ENCODE measurements at places on chromosomes 2 and 18. TPM values are rescaled to one million over a fixed set of nuclear protein-coding genes. Genes with fewer than 3 reads are reported as not detected.

TGFA gene
- not detected for total RNA-seq

TMEM37 gene
- total RNA-seq: not detected

RESP18 gene
- not detected for total RNA-seq

DNER gene
- total RNA-seq: not detected

BOLL gene
- total RNA-seq: not detected

IL36A gene
- not detected for total RNA-seq

CD207 gene
- not detected for total RNA-seq

HOXD4 gene
- not detected for total RNA-seq

STK11IP gene
- total RNA-seq: 37.8 TPM

HOXD3 gene
- total RNA-seq: not detected

PPP4R1 gene
- 56.3 TPM for total RNA-seq

PLB1 gene
- total RNA-seq: 0.99 TPM

SLC9A2 gene
- total RNA-seq: not detected

LNPK gene
- 44.6 TPM for total RNA-seq

FKBP1B gene
- 0.58 TPM for total RNA-seq

SERPINB3 gene
- not detected for total RNA-seq

NR4A2 gene
- 1.4 TPM for total RNA-seq

FN1 gene
- 3.0 TPM for total RNA-seq

TOGARAM2 gene
- 4.6 TPM for total RNA-seq

IL37 gene
- total RNA-seq: not detected

ZBTB7C gene
- total RNA-seq: 0.35 TPM

HOXD10 gene
- total RNA-seq: not detected

ARHGAP28 gene
- not detected for total RNA-seq

KYNU gene
- not detected for total RNA-seq

CNTNAP5 gene
- total RNA-seq: not detected

ZNF385B gene
- total RNA-seq: not detected

CHRNG gene
- total RNA-seq: not detected

KCTD1 gene
- total RNA-seq: 4.8 TPM

CERKL gene
- not detected for total RNA-seq

YES1 gene
- total RNA-seq: 17.8 TPM

COL3A1 gene
- not detected for total RNA-seq

GYPC gene
- 204 TPM for total RNA-seq

ARHGAP15 gene
- 170 TPM for total RNA-seq

SKOR2 gene
- total RNA-seq: not detected

MRO gene
- not detected for total RNA-seq

HK2 gene
- 45.1 TPM for total RNA-seq

CYTIP gene
- total RNA-seq: 319 TPM

BAZ2B gene
- total RNA-seq: 8.4 TPM

CFAP221 gene
- not detected for total RNA-seq

GCKR gene
- not detected for total RNA-seq

RAB27B gene
- 3.4 TPM for total RNA-seq

ABCB11 gene
- total RNA-seq: not detected

OTOF gene
- total RNA-seq: 0.67 TPM

ABCG5 gene
- not detected for total RNA-seq

CCDC138 gene
- total RNA-seq: 7.6 TPM

KIAA2012 gene
- not detected for total RNA-seq

SPATS2L gene
- total RNA-seq: 23.1 TPM

SLC23A3 gene
- 2.5 TPM for total RNA-seq

C2orf66 gene
- total RNA-seq: 0.28 TPM

KCNS3 gene
- total RNA-seq: not detected

ING5 gene
- total RNA-seq: 38.8 TPM

IL1R2 gene
- not detected for total RNA-seq

CLEC4F gene
- not detected for total RNA-seq
